CD14-positive monocyte (primary cell): ENCODE measurements at places on chromosomes 3 and 15. TPM values are rescaled to one million over a fixed set of nuclear protein-coding genes. Genes with fewer than 3 reads are reported as not detected.

GOLGA8J gene
- not detected for polyA plus RNA-seq

CTDSPL2 gene
- polyA plus RNA-seq, result 31.4 TPM

GRCh38 chr3:50519471-50520089 lies 16.1 kb upstream of the CACNA2D2 start:
- H3K4me3 ChIP-seq, result no peak overlapping the region
- no peak overlapping the region for H3K27ac ChIP-seq

DNA sequence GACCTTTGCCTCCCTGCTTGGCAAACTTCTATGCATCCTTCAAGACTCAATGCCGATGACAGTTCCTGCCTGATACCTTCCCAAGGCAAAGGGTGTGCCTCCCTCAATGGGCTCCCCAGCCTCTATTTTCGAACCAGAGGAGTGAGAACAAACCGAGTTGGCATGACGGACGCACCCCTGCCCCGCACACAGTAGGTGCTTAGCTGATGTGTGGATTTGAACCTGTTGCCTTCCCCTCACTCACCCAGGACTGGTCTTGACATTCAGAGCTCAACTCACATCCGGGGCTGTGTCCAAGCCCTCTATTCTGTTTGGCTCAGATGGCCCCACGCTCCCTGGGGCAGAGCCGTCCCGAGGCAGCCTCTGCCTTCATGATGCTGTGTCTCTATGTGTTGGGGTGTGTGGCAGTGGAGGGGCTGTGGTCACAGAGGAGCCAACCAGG lies 52.2 kb upstream of the SLC6A11 start:
- no peak overlapping the region for H3K27ac ChIP-seq
- DNase-seq, result no peak
- H3K4me3 ChIP-seq, result no peak overlapping the region
- H3K27me3 ChIP-seq, result no peaks in the 10 kb centered on the region
- H3K36me3 ChIP-seq, result no peaks in the 10 kb centered on the region

- no peak for DNase-seq
- no peak overlapping the region for H3K4me3 ChIP-seq
- no peak overlapping the region for H3K27ac ChIP-seq
- no peaks in the 10 kb centered on the region for H3K36me3 ChIP-seq
- H3K27me3 ChIP-seq, result no peaks in the 10 kb centered on the region
These were observed 5.6 kb upstream of the SLC33A1 start for GRCh38 chr3:155859859-155860258.

DNA sequence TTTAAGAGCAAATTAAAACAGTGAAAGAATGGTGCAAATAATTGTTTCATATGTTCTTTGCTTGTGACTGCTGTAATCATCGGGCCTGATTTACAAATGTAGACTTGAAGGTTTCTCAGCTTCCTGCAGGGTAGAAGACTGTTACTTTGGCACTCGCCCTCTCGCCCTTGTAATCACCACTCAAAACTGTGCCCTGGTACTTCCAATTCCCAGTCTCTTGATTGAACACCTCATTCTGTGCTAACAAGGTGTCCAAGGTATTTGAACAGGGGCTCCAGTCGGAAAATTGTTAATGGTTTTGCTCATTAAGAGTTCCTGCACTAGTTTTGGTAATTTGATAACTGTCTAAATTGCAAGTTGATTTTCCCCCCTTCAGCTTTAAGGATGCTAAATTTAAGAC lies 209.5 kb downstream of the ZIC1 start:
- H3K27ac ChIP-seq, result no peak overlapping the region
- no peak overlapping the region for H3K4me3 ChIP-seq
- DNase-seq, result no peak

HIGD2B gene
- not detected in 2 replicates for polyA plus RNA-seq

DNA sequence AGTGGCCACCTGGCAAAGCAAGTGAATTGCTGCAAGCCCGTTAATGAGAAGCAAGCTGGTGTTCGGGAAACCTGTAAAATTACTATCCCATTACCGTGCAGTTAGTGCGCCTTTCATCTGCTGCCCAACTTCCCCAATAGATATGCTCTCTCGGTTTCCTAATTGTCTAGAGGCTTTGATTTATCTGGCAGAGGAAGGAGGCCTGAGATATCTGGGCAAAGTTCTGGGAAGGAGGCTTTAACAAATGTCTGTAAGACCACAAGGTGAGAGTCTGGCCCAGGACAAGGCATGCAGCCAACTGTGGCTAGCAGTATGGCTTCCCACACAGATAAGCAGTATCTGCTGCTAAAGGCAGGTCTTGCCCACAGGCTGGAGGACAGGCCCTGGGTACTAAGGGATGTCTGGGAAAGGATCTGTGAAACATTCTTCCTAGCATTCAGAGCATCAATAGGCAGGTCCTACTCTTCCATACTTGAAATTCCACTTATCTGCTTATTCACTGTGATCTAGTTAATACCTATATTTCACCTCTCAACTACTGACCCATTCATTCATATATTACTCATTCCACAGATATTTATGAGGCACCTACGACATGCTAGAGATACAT lies 130.0 kb upstream of the SLC2A2 start:
- H3K4me3 ChIP-seq, result no peak overlapping the region
- no peaks in the 10 kb centered on the region for H3K4me1 ChIP-seq
- no peaks in the 10 kb centered on the region for H3K36me3 ChIP-seq
- DNase-seq, result no peak
- H3K27me3 ChIP-seq, result no peaks in the 10 kb centered on the region
- H3K27ac ChIP-seq, result no peak overlapping the region

SEMA5B gene
- not detected in 2 replicates for polyA plus RNA-seq

GRCh38 chr3:9345041-9345440 lies 17.8 kb upstream of the THUMPD3 start:
- no peak for DNase-seq
- no peak overlapping the region for H3K4me3 ChIP-seq
- no peaks in the 10 kb centered on the region for H3K27me3 ChIP-seq
- no peak overlapping the region for H3K27ac ChIP-seq
- no peaks in the 10 kb centered on the region for H3K4me1 ChIP-seq

ERC2 gene
- not detected for polyA plus RNA-seq

GRCh38 chr3:142626971-142627370 lies 30.8 kb downstream of the PLS1 start:
- no peak for DNase-seq
- no peak overlapping the region for H3K27ac ChIP-seq
- no peaks in the 10 kb centered on the region for H3K4me1 ChIP-seq
- no peaks in the 10 kb centered on the region for H3K27me3 ChIP-seq
- no peaks in the 10 kb centered on the region for H3K36me3 ChIP-seq
- H3K4me3 ChIP-seq, result no peak overlapping the region

GRK7 gene
- polyA plus RNA-seq, result not detected

CHRNA5 gene
- polyA plus RNA-seq, result not detected

DNA sequence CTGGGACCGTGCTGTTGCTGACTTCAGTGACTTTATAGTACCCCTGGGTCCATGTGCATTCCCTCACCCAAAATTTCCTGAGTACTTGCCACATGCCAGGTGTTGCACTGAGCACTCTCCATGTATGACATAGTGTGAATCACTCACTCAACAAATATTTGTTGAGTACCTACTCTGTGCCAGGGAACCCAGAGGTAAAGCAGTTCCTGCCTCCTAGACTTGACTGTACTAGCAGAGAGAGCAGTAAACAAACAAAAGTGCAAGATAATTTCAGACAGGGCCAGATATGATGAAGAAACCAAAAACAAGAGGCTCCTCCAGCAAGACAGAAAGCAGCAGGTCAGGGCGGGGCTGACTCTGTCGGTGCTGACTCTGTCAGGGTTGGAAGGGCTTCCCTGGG lies 12.2 kb downstream of the TGM4 start:
- no peaks in the 10 kb centered on the region for H3K27me3 ChIP-seq
- no peaks in the 10 kb centered on the region for H3K4me1 ChIP-seq
- H3K4me3 ChIP-seq, result no peak overlapping the region

DNA sequence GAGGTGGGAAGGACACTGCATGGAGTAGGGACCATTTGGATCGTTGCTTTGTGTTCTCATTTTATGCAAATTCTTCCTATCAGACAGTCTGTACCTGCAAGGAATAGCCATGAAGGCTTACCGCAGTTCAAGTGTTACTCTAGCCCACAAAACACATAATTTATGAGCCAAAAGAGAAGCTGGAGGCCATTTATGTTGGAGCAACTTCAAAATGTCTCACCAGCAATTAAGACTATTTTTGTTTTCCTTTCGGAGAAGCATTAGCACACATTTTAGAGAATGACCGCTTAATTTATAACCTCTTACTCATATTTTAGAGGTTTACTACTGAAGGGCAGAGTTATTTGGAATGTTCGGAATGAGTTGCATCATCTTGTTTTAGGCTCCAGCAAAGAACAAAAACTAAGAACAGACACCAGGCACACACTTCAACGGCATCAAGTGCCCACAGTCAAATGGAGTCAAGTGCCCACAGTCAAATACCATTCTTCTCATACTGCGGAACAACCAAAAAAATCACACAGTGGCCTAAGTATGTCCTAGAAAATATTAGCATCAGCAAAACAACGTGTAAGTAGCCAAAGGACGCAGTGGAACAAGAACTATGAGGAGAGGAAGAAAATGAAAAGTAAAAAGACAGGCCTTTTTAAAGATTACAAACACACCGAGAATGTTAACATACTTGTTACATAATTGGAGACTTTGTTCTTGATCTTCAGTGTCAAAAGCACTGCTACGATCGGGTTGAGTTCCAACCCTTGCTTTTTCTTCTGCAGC lies 17.5 kb upstream of the GOLGA8J start:
- no peak overlapping the region for H3K4me3 ChIP-seq
- DNase-seq, result no peak
- H3K27me3 ChIP-seq, result no peaks in the 10 kb centered on the region
- no peaks in the 10 kb centered on the region for H3K36me3 ChIP-seq
- no peaks in the 10 kb centered on the region for H3K4me1 ChIP-seq

DNA sequence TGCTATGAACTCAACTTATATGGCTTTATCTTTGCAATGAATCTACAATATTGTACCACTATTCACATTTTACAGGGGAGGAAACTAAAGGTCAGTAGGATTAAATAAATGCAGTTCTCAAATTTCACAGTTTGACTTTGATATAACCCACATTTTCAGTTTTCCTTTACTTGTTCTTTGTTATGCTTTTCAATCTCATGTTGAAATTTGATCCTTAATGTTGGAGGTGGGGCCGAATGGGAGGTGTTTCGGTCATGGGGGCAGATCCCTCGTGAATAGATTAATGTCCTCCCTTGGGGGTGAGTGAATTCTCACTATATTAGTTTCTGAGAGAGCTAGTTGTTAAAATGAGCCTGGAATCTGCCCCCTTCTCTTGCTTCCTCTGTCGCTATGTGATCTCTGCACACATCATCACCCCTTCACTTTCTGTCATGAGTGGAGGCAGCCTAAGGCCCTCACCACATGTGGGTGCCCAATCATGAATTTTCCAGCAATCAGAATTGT lies 44.7 kb downstream of the CD200 start:
- no peaks in the 10 kb centered on the region for H3K27me3 ChIP-seq
- no peak for DNase-seq
- peaks cover 75% of the 10 kb centered on the region for H3K4me1 ChIP-seq
- H3K36me3 ChIP-seq, result no peaks in the 10 kb centered on the region
- no peak overlapping the region for H3K4me3 ChIP-seq

ZNF620 gene
- polyA plus RNA-seq, result 0.22 and 0.67 TPM in 2 replicates

DNA sequence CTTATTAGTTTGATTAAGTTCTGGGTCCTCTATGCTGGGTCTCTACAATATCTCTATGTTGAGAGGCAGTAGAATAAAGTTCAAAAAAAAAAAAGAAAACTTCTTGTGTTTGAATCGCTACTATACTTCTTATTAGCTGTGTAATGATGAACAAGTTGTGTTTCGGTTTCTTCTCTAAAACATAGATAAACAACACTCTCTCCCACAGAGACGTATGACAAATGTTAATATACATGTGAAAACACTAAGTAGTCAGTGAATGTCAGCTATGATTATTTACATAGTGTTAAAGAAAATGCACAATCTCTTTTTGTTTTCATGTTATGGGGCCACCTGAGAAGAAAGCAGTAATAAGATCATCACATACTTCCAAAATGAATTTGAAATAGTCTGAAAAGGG lies 45.3 kb downstream of the ACAP2 start:
- H3K4me1 ChIP-seq, result peaks cover 22% of the 10 kb centered on the region
- H3K4me3 ChIP-seq, result no peak overlapping the region
- no peak overlapping the region for H3K27ac ChIP-seq
- H3K27me3 ChIP-seq, result no peaks in the 10 kb centered on the region

- DNase-seq, result no peak
- no peaks in the 10 kb centered on the region for H3K27me3 ChIP-seq
- H3K36me3 ChIP-seq, result peaks cover 13% of the 10 kb centered on the region
- H3K4me3 ChIP-seq, result no peak overlapping the region
These were observed 5.2 kb upstream of the GALK2 start for GRCh38 chr15:49164865-49165264.

MOBP gene
- polyA plus RNA-seq, result not detected

- H3K27ac ChIP-seq, result peak overlapping the region; percentile 23
- H3K36me3 ChIP-seq, result no peaks in the 10 kb centered on the region
- H3K4me3 ChIP-seq, result no peak overlapping the region
- peaks cover 31% of the 10 kb centered on the region for H3K4me1 ChIP-seq
- no peaks in the 10 kb centered on the region for H3K27me3 ChIP-seq
- DNase-seq, result no peak
These were observed 3.8 kb downstream of the FAM43A start for GRCh38 chr3:194689493-194689944.

- H3K4me1 ChIP-seq, result no peaks in the 10 kb centered on the region
- H3K27me3 ChIP-seq, result no peaks in the 10 kb centered on the region
- H3K27ac ChIP-seq, result no peak overlapping the region
- no peaks in the 10 kb centered on the region for H3K36me3 ChIP-seq
These were observed 30.7 kb upstream of the CLRN1 start for GRCh38 chr3:151003029-151003767.

PARP15 gene
- 0.28 TPM for polyA plus RNA-seq

DNA sequence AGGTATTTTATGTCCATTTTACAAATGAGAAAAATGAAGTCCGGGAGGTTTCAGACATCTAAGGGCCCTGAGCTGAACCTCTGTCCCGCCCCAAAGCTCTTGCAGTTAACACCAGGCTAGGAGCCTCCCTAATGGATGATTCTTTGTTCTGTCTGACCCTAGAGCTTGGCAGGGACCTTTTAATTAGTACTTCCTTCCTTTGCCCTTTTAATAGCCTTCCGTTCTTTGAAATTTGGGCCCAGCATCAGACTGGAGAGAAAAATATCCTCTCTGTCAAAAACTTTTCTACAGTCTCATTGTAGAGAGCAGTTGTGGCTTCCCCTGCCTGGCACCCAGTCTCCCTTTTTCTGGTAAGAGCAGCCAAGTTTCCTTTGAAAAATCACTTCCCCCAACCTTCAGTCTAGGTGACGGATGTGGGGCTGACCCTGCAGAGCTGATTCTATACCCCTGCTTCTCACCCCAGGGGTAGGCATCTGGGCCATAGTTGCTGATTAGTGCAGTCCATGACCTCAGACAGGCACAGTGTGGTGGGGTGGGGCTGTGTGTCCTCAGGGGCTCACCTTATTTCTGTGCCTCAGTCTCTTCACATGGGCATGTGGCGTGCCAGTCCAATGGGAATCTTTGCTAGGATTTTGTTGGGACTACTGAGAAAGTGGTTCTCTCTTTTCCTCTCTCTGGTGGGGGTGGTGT lies 220.4 kb downstream of the ADAMTS9 start:
- H3K4me1 ChIP-seq, result no peaks in the 10 kb centered on the region
- H3K4me3 ChIP-seq, result no peak overlapping the region
- DNase-seq, result no peak
- H3K27me3 ChIP-seq, result peaks cover 3% of the 10 kb centered on the region
- H3K27ac ChIP-seq, result no peak overlapping the region
